ENCODE measurements at places on chromosomes 5 and 9.

- no peak for DNase-seq
These were observed 90.3 kb upstream of the PTPRD start for GRCh38 chr9:10703139-10703538.

GRCh38 chr9:97923529-97924108 is 1.3 kb upstream of the TRMO start:
- DNase-seq, result peak; percentile 74

- peak; percentile 33 for DNase-seq
These were observed 94.6 kb downstream of the ZNF608 start for GRCh38 chr5:124651663-124652513.

DNA sequence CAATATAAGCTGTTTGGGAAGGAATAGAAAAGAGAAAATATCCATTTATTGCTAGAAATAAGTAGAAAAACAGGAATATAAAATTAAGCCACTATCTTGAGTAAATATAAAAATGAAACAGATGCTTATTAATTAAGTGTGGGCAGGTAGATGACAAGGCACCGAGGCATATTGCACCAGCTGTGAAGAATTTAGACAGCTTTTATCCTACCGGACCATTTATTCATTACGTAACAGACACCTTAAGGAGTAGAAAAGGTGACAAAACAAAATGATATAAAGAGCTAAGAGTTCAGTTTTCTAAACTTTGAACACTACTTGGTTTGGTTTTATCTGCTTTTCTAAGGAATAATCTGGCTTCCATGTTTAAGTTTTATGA is 404.1 kb downstream of the PTPRD start:
- no peak for DNase-seq

DNA sequence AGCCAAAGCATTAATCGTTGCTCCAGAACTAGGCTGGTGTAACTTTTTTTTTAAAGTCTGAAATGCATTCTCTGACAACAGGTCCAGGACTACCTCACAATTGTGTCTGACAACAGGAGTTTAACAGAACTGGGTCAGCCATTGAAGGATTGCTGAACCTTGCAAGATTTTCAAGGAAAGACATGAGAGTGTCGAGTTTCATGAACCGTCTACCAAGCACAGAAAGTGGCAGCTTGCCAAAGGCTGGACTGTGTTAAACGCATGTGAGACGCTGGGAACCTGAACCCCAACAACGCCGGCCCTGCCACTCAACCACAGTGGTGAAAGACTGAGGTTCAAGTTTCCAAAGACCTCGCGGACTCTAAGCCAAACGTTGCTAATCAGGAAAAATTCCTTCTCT is 79.1 kb downstream of the LHFPL2 start:
- DNase-seq, result no peak

DNA sequence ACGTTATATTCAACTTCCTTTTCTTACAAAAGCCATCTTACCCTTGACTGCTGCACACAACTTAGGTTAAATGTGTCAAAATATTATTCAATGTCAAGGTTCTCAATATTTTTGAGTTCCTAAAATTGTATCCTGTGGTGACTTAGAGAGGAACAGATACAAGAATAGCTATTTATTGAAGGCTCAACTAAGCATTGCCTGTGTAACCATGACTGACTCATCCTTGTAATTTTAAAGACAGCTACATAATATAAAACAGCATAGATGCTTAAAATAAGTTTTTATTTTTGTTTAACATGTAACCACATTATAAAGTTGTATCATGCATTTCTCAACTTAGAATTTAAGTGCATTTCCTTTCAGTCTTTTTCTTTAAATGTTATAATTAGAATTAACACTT is 312.9 kb upstream of the RGMB start:
- no peak for DNase-seq

DNA sequence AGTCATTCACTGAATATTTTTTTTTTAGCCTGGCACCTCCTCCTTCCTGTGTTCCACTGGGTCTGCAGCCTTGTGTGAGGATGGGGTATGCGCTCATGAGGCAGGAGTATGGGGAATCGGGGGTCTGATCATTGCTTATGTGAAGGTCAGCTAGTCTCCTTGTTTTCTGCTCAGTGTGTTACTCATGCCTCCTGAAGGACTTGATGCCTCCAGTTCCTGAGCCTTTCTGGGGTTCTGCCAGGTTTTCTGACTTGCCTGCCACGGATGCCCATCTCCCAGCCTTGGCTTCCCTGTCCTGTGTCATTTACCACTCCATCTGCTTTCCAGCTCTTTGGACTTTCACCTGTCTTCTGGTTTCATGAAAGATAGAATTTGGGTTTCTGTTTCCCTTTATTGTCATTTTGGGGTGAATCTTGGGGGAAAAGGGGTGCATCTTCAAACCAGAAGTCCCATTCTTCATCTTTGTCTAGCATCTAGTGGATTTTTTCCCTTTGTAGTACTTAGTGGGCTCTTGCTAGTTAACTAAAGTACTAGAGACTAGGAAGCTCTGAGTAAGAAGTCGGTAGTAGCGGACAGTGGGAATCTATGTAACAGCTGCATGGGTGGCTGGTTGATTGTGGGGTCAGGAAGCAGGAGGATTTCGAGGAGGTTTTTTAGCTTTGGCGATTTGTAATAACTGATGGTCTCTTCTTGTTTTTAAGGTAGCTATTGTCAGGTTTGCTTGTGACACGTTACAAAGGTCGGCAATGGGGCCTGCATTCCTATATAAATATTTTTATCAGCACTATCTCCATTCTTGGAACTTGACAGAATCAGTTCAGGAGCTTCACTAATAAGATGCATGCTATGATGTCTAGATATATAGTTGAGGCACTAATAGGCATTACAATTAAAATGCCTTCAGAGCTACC is 8.2 kb downstream of the OTULIN start:
- no peak for DNase-seq

- no peak for DNase-seq
These were observed 62.0 kb upstream of the ASS1 start for GRCh38 chr9:130382636-130383349.

DNA sequence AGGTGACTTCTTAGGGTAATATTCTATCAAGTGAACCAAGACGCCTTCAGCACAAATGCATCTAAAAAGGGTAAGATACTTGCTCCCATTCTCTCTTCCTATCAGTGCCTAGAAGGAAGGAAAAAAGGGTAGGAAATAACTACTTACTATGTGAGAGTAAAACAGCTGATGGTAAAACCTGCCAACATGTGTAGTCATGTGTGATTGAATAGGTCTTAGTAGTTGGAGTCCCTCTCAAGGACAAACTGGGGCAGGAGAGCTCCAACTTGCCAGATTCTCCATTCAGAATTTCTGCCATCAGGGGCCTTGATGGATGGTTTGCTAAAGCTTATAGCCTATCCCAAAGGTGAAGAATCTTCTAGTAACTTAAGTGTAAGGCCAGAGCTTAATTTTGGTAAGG is 5.2 kb downstream of the TSC1 start:
- no peak for DNase-seq

GRCh38 chr9:138021251-138022056 is 143.9 kb downstream of the CACNA1B start:
- no peak for DNase-seq

GRCh38 chr9:4011054-4011453 is 288.8 kb downstream of the GLIS3 start:
- DNase-seq, result no peak

DNA sequence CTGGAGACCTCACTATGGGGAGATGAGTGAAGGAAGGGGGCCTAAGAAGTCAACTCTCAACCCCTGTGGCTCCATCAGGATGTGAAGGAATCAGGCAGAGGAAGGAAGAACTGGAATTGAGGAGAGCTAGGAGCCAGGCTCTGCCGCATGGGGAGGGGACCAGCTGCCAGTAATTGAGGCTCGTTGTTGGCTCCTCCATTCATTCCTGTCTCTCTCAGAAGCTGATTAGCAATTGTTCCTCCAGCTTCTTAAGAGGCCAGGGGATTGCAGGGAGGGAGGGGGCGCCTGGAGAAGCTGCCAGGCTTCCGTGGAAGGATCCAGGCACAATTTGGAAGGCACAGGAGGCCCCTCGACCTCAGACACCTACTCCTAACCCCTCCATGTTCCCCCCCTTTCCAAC is 20.5 kb upstream of the TTLL11 start:
- no peak for DNase-seq

DNA sequence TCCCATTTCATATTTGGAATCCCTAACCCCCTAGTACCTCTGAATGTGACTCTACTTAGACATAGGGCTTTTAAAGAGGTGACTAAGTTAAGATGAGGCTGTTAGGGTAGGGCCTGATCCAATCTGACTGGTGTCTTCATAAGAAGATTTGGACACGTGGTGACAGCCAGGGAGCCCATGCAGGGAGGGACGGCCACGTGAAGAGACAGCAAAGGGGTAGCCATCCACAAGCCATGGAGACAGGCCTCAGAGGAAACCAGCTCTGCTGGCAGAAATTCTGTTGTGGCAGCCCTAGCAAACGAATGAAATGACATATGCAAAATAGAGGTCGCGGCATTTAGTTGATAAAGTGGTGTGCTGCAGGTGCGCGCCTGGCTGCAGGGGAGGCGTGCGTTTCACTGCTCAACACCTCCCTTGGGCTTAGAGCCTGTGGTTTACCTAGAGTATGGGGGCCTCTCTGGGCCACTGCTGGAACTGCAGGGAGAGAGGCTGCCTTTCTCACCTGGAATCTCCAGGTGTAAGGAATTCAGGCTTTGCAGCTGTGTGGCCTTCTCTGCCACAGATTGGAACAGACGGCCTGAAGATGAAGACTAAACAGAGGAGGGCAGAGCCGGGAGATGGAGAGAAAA is 7.1 kb upstream of the AFAP1L1 start:
- no peak for DNase-seq

- DNase-seq, result no peak
These were observed 396.5 kb downstream of the ZNF608 start for GRCh38 chr5:124349931-124350330.

- no peak for DNase-seq
These were observed 21.9 kb downstream of the ERBIN start for GRCh38 chr5:65948115-65948747.

GRCh38 chr5:133744051-133744959 is 132.0 kb upstream of the FSTL4 start:
- no peak for DNase-seq

DNA sequence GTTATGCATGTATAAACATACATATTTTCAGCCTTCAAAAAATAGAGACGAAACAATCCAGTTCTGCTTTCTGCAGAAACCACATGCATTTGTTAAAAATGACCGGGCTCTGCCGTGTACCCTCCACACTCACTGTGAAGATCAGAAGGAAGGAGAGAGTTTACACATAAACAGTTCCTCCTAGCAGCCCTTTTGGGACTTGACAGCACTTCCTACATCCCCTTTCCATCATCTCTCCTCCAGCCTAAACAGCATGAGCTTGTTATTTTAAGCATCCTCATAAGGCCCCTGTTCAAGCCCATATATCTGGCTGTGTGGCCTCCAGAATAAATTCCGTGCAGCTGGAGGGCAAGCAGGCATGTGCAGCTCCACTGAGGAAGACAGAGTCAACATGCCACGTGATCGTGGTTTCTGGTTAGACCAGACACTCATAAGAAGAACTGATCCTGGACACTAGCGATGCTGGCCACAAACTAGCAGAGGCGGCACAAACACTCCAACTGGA is 42.2 kb downstream of the NIPAL4 start:
- DNase-seq, result peak; percentile 59

Data from inflammatory macrophage treated with lipopolysaccharide for 4 hours (primary cell).